ENCODE measurements at places on chromosomes 7 and 10.

- no peak for DNase-seq
Observed at GRCh38 chr10:101564490-101564991, 23.5 kb downstream of the POLL start.

DNA sequence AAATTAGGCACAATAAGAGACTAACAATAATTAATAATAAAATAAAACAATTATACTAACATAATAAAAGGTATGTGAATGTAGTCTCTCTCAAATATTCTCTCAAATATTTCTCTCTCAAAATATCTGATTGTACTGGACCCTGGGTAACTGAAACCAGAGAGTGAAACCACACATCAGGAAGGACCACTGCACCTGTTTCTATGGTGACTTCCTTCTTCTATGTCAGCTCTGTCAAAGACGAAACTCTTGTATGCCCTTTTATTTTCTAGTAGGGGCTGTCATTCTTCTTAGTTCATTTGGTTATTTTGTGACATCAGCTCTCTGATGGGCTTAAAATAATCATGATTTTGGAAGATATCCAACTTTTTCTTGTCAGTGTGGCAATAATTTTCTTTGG is 428.0 kb upstream of the TPK1 start:
- DNase-seq, result no peak

- DNase-seq, result no peak
Observed at GRCh38 chr10:83927166-83927565, 212.1 kb upstream of the GHITM start.

DNA sequence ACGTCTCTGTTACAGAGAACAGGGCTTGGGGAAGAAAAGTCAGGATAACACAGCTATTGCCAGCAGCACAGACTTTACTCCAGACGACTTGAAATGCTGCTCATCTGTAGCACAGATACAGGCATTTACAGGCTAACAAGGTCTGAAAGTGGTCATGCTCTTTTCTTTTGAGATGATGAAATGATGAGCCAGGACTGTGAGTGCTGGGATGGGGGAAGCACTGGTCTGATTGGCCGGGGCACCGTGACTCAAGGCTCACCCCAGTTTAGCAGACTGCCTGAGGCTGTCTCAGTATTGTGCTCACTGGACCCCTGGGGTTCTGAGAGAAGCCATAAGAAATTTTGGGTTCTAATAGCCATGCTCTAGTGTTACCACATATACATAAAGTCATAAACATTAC is 12.4 kb downstream of the SMKR1 start:
- DNase-seq, result no peak

GRCh38 chr7:112868609-112869008 is 78.4 kb upstream of the TMEM168 start:
- DNase-seq, result no peak

DNA sequence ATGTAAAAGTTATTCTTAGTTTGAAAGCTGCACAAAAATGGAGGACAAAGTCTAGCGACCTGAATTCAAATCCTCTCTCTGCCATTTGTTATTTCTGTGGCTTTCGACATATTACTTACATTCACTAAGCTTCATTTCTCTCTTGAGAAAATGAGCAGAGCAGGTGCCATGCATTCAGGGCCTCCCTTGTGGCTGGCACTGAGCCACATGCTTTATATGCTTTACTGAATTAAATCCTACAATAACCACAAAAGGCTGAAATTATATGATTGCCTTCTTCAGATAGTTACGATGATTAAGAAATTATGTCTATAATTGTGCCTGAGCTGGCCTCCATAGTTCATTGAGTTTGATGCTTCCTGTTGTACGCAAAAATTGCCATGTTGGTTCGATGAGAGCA is 98.7 kb downstream of the NPSR1 start:
- DNase-seq, result no peak

DNA sequence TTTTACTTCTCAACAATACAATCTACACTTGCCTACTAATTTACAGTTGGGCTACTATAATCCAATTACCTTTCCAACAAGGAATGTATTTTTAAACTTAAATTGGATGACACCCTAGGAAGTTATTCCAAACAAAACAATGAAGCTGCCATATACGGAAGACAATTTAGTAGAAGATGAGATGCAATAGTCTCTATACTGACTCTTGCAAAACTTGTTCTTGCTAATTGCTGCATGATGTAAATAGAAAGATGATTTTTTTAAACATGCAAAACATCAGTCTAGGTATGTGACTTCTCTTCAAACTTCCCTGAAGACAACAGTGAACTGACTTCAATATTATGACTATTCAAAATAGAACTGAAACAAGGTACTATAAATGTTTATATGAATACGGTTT is 17.6 kb downstream of the NT5C3A start:
- DNase-seq, result no peak

GRCh38 chr7:39950473-39951225 is 593 bp downstream of the CDK13 start:
- peak; percentile 29 for DNase-seq

GRCh38 chr10:12710594-12711349 is 290.7 kb downstream of the CCDC3 start:
- DNase-seq, result peak; percentile 66

GRCh38 chr10:92832998-92833650 is 15.2 kb upstream of the EXOC6 start:
- DNase-seq, result no peak
